Right atrium auricular region (tissue), 2 donors: ENCODE measurements at places on chromosomes 5 and 9. TPM values are rescaled to one million over a fixed set of nuclear protein-coding genes. Genes with fewer than 3 reads are reported as not detected.

DNA sequence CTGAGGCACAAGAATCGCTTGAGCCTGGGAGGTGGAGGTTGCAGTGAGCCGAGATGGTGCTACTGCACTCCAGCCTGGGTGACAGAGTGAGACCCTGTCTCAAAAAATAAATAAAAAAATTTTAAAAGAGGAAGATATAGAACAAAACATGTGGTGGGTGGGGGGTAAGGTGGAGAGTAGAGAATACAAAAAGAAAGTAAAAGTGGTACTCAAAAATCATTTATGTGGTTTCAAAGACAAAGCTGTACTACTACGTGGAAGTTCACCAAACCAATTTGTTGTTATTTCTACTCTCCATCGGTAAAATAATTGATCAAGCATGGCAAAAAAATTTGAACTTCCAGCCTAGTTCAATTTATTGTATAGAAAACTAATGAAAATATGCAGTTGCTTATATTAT is 8.0 kb upstream of the OR13C3 start:
- no peak for DNase-seq
- no peak overlapping the region for H3K4me3 ChIP-seq
- H3K4me1 ChIP-seq = no peaks in the 10 kb centered on the region
- H3K27me3 ChIP-seq = no peaks in the 10 kb centered on the region
- no peak overlapping the region for H3K27ac ChIP-seq
- no peaks in the 10 kb centered on the region for H3K36me3 ChIP-seq

- DNase-seq = no peak
- no peaks in the 10 kb centered on the region for H3K4me1 ChIP-seq
- no peak overlapping the region for H3K27ac ChIP-seq
- H3K36me3 ChIP-seq = no peaks in the 10 kb centered on the region
- H3K4me3 ChIP-seq = no peak overlapping the region
Measured at GRCh38 chr5:89377767-89378455, 494.9 kb upstream of the MEF2C start.

GRCh38 chr5:60719329-60719728 is 19.4 kb upstream of the DEPDC1B start:
- no peaks in the 10 kb centered on the region for H3K36me3 ChIP-seq
- no peak overlapping the region for H3K27ac ChIP-seq
- DNase-seq = no peak
- no peaks in the 10 kb centered on the region for H3K27me3 ChIP-seq
- no peak overlapping the region for H3K4me3 ChIP-seq

DNA sequence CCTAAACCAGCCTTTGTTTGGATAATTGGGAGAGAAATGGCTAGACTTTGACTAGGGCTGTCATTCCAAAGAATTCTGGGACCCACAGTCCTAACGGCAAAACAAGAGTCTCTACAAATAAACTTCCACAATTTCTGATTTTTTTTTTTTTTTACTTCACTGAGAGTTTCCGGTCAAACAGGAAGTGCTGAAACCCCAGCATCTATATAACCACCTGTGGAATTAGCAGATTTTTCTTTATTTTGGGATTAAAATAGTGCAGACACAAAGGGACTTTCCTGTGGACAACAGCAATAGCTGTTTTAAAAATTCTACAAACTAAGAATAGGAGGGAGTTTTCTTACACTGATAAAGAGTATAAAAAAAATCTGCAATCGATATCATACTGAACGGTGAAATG is 157.4 kb downstream of the ARSB start:
- no peak overlapping the region for H3K4me3 ChIP-seq
- H3K4me1 ChIP-seq = no peaks in the 10 kb centered on the region
- DNase-seq = no peak
- H3K27me3 ChIP-seq = no peaks in the 10 kb centered on the region
- no peak overlapping the region for H3K27ac ChIP-seq

Gene SPATA31D4
- not detected for total RNA-seq

DNA sequence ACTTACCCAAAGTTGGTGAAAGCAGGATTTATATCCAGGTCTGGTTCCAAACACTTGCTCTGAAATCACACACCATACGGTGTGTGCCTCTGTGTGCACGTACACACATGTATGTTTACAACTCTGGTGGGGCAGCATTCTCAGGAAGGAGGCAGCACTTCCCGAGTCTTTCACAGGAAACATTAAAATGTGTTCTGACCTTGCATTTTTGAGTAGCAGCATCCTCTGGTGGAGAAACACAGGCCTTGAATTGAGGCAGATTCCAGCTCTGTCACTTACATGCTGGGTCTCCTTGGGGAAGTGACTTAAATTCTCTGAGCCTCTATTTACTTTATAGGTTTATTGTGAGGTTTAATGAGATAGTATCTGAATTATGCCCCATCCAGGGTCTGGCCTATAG is 126.4 kb downstream of the RGS3 start:
- no peaks in the 10 kb centered on the region for H3K27me3 ChIP-seq
- H3K4me3 ChIP-seq = no peak overlapping the region
- no peak for DNase-seq
- H3K27ac ChIP-seq = peak overlapping the region; percentile 52
- H3K36me3 ChIP-seq = peaks cover 8% of the 10 kb centered on the region

DNA sequence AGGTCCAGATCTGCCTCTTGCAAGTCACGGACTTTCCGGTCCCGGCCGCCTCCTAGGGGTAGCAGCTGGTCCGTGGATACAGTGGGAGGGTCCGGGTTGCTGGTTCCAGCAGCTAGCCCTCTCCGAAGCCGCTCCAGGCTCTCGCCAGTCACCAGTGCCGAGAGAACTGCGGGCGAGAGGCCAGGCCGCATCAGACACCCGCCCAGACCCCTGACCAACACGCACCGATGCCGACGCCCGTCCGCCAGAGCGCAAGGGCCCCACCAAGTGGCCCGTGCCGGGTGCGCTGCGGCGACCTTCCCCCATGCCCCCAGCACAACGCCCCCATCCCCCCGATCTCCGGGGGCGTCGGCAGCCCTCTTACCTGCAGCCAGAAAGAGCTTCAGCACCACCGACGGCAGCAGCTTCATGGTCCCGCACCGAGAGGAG is 470 bp downstream of the HBEGF start:
- peak overlapping the region; percentile 91 for H3K27ac ChIP-seq
- H3K4me3 ChIP-seq = peak overlapping the region; percentile 65
- peak; percentile 79 for DNase-seq
- no peaks in the 10 kb centered on the region for H3K36me3 ChIP-seq
- H3K27me3 ChIP-seq = no peaks in the 10 kb centered on the region

Gene DHFR
- 3.9 TPM for total RNA-seq

DNA sequence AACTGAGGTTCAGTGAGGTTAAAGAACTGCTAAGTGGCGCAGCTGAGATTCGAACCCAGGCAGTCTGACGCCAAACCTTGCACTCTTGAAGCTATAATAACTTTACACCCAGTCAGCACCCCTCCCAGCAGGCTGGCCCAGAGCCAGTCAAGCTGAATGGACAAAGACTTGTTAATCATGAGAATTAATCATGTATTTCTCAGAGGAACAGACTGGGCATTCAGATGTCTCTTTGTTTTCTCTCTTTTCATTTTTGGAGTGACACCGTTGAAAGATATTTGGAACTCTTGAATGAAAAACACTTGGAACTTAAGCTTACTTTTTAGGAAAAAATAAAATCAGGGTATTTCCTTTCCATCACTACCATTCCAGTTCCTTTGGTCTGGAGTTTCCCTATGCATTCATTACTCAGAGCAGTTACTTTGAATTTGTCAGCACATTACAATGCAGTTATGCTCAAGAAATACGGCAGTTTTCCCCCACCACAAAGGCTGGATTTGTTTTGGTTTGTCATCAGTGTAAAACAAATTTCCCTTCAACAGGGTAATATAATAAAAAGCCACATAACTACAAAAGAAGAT is 22.6 kb upstream of the MAMDC2 start:
- H3K27ac ChIP-seq = no peak overlapping the region
- H3K36me3 ChIP-seq = no peaks in the 10 kb centered on the region
- H3K4me3 ChIP-seq = no peak overlapping the region
- DNase-seq = no peak
- H3K4me1 ChIP-seq = no peaks in the 10 kb centered on the region
- H3K27me3 ChIP-seq = no peaks in the 10 kb centered on the region

DNA sequence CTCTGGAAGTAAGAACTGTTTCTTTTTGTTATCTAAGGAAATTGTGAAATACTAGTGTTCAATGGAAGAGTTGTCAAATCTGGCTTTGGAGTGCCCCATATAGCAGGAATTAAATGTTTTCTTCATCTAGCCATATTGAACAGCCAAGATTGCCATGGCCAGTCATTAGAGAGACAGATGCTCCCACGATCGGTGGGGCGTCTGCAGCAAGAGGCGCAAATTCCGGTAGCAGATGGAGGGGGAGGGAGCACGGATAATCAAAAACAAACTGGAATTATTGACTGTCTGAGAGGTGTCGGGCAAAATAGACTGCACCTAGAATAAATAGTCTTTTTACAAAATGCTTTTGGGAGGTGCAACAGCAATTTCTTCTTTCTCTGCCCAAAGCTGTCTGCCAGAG is 139.1 kb upstream of the FSTL4 start:
- no peaks in the 10 kb centered on the region for H3K4me1 ChIP-seq
- no peaks in the 10 kb centered on the region for H3K27me3 ChIP-seq
- H3K4me3 ChIP-seq = no peak overlapping the region
- no peaks in the 10 kb centered on the region for H3K36me3 ChIP-seq

DNA sequence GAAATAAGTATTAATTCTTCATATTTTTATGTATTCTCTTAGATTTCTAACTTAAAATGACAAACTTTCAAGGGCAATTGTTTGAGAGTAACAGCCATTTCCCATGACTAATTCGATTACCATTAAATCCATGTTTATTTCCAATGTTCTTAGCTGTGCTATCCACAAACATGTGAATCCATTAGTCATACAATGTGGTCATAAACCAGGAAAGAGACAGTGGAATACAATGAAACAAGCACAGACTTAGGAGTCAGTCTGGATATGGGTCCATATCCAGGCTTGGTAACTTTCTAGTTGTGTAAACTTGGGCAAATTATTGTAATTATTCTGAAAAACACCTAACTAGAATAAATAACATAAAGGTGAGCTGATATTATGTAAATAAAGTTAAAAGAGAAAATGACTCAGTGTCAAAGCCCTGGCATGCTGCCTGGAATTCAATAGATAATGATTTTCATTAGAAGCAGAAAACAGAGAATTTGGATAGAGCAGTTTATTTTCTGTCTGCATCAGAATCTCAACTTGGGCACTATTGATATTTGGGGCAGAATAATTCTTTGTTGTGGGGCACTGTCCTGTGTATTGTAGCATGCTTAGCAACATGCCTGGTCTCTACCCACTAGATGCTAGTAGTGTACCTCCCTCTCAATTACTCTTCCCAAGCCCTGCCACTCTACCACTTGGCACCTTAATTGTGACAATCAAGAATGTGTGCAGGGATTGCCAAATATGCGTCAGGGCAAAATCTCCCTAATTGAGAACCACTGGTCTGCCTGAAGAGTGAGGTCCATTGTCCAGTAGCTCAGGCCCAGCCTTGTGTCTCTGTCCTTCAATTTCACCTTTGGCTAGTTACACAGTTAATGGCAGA is 44.7 kb upstream of the SLC27A6 start:
- H3K27ac ChIP-seq = peak overlapping the region; percentile 41
- DNase-seq = no peak
- no peak overlapping the region for H3K4me3 ChIP-seq
- no peaks in the 10 kb centered on the region for H3K36me3 ChIP-seq
- peaks cover 6% of the 10 kb centered on the region for H3K4me1 ChIP-seq

GRCh38 chr5:142640316-142641005 is 45.4 kb downstream of the FGF1 start:
- H3K4me1 ChIP-seq = no peaks in the 10 kb centered on the region
- H3K4me3 ChIP-seq = no peak overlapping the region
- H3K36me3 ChIP-seq = no peaks in the 10 kb centered on the region
- H3K27ac ChIP-seq = no peak overlapping the region
- DNase-seq = no peak
- no peaks in the 10 kb centered on the region for H3K27me3 ChIP-seq

Gene CA9
- 5.5 TPM for total RNA-seq

DNA sequence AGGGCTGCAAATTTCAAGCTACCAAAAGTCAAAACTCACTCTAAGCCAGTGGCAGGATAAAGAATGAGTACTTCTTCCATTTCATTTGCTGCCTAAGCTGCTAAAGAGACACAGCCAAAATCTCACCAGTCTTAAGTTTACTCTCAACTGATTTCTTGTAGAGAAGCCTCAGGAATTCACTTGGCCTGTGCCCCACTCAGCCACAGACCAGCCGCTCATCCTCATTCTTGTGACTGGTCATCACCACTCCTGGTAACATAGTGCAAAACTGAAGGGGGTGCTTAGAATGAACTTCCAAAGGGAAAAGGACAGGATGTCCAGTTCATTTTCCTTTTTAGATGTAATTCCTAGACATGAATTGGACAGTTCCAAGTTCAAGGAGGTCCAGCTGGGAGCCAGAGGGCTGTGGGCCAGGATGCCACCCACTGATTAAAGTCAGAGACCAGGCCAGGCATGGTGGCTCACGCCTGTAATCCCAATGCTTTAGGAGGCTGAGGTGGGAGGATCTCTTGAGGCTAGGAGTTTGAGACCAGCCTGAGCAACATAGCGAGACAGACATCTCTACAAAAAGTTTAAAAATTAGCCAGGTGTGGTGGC is 72.7 kb upstream of the RANBP3L start:
- no peak overlapping the region for H3K4me3 ChIP-seq
- DNase-seq = no peak
- no peaks in the 10 kb centered on the region for H3K4me1 ChIP-seq

Gene DCP2
- 12.8 TPM for total RNA-seq

Gene CAMK2A
- 18.2 TPM for total RNA-seq

Gene PCDHA7
- not detected for total RNA-seq

- no peaks in the 10 kb centered on the region for H3K27me3 ChIP-seq
- no peaks in the 10 kb centered on the region for H3K4me1 ChIP-seq
- no peak overlapping the region for H3K27ac ChIP-seq
- no peak for DNase-seq
- no peaks in the 10 kb centered on the region for H3K36me3 ChIP-seq
Measured at GRCh38 chr5:4191703-4192102, 596.1 kb downstream of the IRX1 start.

DNA sequence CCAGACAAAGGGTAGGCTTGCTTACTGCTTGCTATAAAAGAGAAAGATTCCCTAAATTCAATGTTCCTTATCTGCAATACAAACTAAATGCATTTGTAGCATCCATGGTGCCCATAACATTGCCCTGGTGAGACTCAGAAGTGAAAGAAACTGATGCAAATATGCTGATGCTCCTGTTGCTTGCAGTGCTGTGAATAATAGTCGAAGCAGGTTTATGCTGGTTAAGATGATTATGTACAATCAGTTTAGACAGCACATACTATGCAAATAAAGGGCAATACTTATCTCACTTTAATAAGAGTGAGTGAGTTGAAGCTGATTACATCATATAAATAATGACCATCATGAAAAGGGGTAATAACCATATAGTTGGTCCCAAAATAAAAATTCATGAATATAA is 215.5 kb downstream of the SNCAIP start:
- DNase-seq = no peak
- H3K36me3 ChIP-seq = no peaks in the 10 kb centered on the region
- no peak overlapping the region for H3K27ac ChIP-seq
- no peak overlapping the region for H3K4me3 ChIP-seq
- H3K27me3 ChIP-seq = no peaks in the 10 kb centered on the region

GRCh38 chr5:43101491-43101890 is 19.2 kb upstream of the ZNF131 start:
- no peak for DNase-seq
- H3K36me3 ChIP-seq = no peaks in the 10 kb centered on the region

GRCh38 chr5:167937635-167937998 is 353.8 kb upstream of the WWC1 start:
- no peaks in the 10 kb centered on the region for H3K27me3 ChIP-seq
- no peaks in the 10 kb centered on the region for H3K4me1 ChIP-seq
- DNase-seq = no peak
- H3K36me3 ChIP-seq = no peaks in the 10 kb centered on the region
- no peak overlapping the region for H3K27ac ChIP-seq

Gene FBXL7
- total RNA-seq = 16.6 TPM

GRCh38 chr5:163460562-163461171 is at the start of gene HMMR:
Gene HMMR (plus strand): TSS chr5:163460632. CDS start chr5:163460693, 61 bp downstream.
- H3K36me3 ChIP-seq = no peaks in the 10 kb centered on the region
- H3K4me3 ChIP-seq = peak within 1 kb of the TSS; percentile 84
- no peaks in the 10 kb centered on the region for H3K27me3 ChIP-seq
